Vagina (tissue), 2 donors: ENCODE measurements at places on chromosomes 4 and X.

DNA sequence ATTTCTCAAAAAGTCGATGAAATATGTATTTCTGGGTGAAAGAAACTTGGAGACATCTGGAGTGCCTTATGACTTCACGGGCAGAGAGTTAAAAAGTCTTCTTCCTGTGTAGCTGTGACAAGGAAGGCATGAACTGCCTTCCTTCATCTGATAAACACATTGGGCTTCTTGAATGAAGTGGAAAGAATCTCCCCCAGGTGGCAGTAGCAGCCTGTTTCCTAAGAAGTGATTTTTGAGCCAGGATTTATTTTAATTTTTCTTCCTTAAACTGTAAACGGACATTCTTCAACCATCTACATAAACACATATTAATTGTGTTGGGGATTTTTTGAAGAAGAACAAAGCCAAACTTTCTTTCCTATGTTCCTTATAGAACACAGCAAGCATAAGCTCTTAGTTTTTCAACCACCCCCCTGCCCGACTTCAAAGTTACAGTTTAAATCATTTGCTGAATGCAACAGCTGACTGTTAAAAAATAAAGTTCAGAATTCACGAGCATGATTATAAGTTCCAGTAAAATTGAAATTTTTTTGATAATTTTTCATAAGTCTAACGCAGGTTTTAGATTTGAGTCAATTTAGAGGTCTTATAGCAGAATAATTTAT lies 980 bp upstream of the GIMD1 start:
- no peak for DNase-seq

DNA sequence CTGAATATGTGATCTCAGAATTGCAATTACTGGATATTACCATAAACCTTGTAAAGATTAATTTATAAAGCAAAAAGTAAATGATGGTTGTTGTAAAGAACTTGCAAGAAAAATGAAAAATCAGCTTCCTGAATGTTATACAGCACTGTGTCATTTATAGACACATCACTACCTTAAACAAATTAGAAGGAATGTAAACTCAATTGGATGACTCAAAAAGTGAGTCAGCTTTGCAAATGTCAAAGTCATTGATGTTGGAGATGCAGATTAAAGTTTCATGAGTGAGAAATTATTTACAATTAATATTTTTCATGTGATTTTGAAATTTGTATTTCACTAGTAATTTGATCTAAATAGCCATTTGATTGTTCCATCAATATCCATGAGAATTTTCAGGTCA lies 193.2 kb downstream of the RAPGEF2 start:
- DNase-seq = no peak

GRCh38 chrX:40987413-40987812 lies 97.8 kb upstream of the USP9X start:
- no peak for DNase-seq

DNA sequence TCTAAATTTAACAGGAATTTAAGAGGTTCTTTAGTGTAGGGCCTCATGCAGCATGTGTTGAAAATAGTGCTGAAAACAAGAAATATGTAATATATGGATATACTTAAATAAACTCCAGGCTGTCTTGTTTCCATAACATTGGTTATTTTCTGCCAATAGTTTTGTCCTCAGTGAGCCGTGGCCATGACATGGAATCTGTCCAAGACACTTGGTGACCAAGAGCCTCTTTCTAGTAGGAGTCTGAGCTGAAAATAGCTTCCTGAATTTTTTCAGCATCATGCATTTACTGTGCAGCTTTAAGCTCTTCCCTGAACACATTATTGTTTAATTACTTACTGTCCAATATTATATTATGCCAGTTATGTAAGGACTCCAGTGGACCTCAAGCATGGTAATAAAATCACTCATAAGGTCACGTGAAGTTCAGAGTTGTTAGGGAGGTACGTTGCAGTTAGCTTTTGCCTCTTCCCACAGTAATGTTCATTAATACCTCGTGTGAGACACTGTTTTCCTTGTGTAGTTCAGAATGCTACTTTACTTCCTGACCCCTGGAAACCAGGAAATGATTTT lies 488.2 kb downstream of the GRID2 start:
- no peak for DNase-seq

DNA sequence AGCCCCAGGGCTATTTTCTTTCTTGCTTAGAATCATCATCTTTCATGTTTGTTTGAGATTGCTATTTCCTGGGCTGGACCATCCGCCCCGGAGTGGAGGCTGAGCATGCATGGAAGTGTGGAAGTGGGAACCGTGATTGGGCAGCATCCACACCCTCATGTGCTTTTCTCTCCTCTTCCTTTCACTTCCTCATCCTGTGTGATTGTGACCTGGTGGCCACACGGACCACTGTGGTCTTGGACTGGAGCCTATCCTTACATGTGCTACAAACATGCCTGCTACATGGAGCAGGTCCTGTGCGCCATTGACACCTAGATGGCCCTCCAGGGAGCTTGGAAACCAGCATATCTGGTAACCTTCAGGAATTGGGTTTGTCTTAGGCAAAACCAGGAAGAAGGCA lies 175.9 kb upstream of the LCORL start:
- DNase-seq = no peak

DNA sequence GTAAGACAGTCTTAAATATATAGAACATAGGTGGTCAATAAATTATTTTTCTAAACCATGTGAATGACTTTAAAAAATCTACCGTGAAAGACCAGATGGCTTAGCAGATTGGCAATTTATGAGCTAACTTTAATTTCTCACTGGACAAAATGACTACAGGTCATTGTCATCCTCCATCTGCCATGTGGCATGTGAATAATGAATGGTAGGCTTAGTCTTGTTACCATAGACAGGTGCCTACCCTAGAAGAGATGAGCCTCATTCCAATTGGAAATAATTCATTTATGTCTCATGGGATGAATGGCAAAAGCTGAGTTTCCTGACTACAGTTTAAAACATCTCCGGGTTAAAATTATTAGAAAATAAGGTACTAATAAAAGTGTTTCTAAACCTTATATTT lies 1043.3 kb downstream of the FAT4 start:
- DNase-seq = no peak

GRCh38 chr4:153528705-153529485 lies 62.7 kb downstream of the TMEM131L start:
- no peak for DNase-seq

- no peak for DNase-seq
These were observed 53.5 kb downstream of the FNIP2 start for GRCh38 chr4:158822348-158822747.

DNA sequence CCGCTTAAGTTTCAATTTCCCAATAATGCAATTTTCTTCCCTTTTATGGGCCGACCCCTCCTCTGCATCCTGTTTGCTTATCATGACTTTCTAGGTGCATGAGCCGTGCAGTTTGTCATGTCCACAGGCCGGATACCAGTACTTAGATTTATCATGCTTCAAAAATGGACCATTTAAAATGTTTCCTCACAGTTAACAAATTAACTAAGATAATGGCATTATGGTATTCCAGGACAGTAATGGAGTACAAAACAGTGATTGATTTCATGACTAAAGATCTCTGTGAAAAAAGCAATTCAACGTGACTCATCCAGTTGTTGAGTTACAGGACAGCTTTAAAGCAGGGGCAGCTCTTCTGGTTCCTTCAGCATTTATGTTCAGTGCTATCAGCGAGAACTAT lies 23.0 kb downstream of the SNX25 start:
- no peak for DNase-seq

DNA sequence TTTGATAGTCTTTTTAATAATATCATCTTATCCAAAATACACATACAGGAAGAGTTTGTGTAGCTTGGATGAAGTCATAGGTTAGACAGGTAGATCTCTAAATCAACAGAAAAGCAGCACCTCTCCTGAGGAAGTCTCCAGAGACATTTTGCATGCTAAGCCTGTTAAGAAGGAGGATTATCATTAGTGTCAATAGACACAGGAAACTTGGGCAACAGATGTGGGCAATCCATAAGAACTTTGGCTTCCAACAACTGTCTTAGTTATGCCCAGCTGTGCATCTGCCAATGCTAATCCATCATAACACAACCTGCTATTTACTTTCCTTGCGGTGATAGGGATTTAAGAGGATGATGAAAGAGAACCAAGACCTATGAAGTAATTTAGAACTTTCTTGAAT lies 1052.6 kb downstream of the RPA4 start:
- DNase-seq = no peak

GRCh38 chr4:187666697-187667494 lies 328.7 kb upstream of the ZFP42 start:
- no peak for DNase-seq

GRCh38 chrX:120456973-120457372 lies 12.1 kb downstream of the LAMP2 start:
- no peak for DNase-seq

DNA sequence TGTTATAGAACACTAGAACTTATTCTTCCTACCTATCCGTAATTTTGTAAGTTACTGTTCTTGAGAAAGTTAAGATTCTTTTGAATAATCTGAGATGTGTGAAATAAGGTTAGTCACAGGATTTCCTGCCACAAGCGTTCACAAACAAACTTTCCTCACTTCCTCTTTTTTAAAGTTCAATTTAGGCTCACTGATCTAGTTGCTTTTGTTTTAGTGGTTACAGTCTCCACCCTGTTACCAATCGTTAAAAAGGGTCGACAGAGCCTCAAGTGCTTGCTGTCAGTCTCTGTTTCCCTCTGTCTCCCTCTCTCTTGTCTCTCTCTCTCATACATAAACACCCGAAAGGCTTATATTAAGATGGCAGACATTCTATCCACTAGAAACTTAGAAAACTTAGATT lies 35.9 kb upstream of the STK26 start:
- DNase-seq = no peak

DNA sequence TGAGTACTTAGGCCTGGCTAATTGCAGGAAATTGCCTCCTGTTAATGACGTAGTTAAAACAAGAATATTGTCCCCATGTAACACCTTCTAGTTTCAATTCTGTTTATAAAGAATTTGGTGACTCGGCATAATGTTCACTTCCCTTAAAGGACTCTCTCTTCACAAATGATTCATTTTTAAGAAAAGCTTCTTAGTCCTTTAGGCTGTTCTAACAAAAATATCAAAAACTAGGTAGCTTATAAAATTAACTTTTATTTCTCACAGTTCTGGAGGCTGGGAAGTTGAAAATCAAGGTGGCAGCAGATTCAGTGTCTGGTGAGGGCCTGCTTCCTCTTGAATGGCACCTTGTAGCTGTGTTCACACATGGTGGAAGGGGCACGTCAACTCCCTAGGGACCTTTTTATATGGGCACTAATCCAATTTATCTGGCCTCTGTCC lies 23.8 kb downstream of the COL25A1 start:
- DNase-seq = no peak

- DNase-seq = no peak
These were observed 21.5 kb downstream of the ARSJ start for GRCh38 chr4:113957956-113958355.

DNA sequence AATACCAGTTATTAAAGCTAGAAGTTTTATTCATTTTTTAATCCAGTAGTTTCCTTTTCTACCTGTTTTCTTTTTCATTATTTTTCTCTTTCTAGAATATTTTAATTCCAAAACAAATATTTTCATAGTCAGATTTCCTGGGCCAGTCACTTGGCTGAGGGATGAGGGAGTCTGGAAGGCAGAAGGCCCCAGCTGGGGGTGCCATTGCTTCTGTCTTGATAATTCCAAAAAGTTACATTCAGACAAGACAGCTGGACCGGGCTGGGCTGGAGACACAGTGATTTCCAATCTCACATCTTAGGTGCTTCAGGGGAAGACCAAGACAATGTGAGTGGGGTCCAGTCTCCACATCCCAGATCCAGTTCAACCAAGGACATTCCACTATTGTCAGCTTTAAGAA lies 263.5 kb downstream of the TMA16 start:
- no peak for DNase-seq

GRCh38 chr4:166594326-166594946 lies 639.9 kb downstream of the SPOCK3 start:
- DNase-seq = no peak

- DNase-seq = no peak
These were observed 279.1 kb downstream of the ANK2 start for GRCh38 chr4:113328514-113328913.

DNA sequence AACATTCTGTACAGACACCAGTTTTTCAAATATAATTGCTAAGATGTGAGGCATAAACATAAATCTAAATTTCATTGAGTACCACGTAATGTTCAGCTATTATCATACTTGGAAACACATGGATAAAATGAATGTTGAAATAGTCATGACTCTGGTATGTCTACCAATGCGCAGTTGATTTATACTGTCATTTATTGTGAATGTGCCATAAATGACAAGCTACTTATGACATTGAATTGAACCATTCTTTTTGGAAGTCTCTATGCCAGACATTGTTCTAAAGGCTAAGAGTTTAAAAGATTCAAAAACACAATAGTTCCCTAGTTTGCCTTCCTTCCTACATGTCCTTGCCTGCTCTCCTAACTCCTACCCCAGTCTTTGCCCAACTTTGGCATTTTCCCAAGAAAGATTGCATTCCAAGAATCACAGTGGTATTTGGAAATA lies 96.6 kb upstream of the DMD start:
- DNase-seq = no peak

- DNase-seq = no peak
These were observed 31.8 kb downstream of the CHIC2 start for GRCh38 chr4:54032558-54033135.

DNA sequence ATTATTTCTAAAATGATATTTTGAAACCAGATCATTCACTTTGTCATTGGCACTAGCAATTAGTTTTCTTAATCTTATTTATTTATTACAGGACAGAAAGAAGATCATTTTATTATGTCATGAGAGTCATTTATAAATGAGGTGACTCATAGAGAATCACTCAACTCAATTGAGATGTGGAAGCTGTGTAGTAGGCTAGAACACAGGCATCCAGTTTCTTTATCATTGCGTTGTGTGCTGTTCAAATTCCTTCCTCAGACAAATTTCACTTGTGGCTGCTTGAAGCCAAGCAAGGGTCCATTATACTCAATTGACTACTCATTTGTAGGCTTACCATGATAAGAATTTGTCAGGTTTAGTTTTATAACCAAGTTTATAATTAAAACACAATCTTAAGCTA lies 87.6 kb downstream of the MRPL1 start:
- no peak for DNase-seq

GRCh38 chr4:4837316-4837715 lies 22.1 kb upstream of the MSX1 start:
- DNase-seq = no peak
